ENCODE measurements at places on chromosomes 7 and 10.

DNA sequence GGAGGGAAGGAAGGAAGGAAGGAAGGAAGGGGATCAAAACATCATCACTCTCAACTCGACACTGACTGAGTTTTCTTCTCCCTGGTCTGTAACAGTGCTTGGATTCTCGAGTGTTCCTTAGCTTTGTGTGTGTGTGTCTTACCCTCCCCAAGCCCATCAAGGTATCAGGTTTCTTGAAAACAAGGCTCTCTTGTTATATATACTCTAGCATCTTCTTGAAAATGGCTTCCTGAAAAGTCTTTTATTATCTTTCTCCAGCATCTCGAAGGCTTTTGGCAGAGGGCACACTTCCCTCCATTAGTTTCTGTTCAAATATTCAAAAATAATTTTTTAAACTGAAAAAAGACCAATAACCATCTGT lies 13.4 kb downstream of the SERPINE1 start:
- no peak for DNase-seq

DNA sequence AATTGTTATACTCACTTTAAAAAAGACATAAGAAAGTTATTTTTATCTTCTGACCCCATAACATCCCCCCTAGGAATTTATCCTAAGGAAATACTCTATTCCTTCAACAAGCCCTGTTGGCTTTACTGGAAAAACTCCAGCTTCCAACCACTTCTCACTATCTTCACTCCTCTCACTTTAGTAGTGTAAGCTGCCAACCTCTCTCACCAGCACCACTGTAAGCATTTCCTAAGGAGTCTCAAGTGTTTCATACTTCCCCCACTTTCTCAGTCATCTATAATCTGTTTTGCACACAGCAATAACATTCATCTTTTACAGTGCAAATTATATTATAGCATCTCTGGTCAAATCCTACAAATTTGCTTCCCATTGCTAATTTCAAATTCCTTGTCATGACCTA lies 45.8 kb downstream of the GPR85 start:
- DNase-seq = no peak

DNA sequence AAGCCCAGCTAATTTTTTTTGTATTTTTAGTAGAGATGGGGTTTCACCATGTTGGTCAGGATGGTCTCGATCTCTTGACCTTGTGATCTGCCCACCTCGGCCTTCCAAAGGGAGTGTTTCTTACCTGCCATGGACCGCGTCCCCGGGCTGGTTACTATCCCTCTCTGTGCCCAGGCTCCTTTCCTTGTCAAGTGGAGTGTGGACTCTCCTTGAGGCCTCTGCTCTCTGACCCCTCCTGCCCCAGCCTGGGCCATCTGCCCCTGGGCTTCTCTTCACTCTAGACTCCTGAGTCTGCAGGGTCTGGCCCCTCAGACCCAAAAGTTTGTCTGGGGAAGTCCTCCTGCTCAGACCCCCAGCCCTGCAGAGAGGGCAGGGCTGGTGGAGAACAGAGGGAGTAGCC lies 20.7 kb downstream of the NEURL1 start:
- DNase-seq = no peak

GRCh38 chr7:780081-780480 lies 52.2 kb upstream of the SUN1 start:
- DNase-seq = no peak

DNA sequence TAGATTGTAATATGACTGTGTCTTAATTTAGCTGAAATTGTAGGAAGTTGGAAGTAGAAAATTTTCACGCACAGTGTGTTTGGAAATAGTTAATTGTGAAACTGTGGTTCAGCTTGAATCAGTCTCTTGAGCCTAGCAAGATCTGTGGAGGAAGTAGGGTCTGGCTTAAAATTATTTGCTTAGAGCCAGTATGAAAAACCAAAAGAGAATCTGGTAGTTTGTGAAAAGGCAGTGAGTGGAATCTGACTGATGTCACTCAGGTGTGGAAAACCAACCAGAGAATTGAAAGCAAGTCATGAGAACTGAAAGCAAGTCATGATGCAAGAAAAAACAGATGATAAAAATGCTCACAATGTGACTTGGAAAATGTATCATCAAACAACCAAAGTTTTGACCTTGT lies 11.5 kb downstream of the LIPJ start:
- no peak for DNase-seq

- DNase-seq = peak; percentile 22
Observed at GRCh38 chr10:112434988-112435619, 11.6 kb downstream of the ZDHHC6 start.

DNA sequence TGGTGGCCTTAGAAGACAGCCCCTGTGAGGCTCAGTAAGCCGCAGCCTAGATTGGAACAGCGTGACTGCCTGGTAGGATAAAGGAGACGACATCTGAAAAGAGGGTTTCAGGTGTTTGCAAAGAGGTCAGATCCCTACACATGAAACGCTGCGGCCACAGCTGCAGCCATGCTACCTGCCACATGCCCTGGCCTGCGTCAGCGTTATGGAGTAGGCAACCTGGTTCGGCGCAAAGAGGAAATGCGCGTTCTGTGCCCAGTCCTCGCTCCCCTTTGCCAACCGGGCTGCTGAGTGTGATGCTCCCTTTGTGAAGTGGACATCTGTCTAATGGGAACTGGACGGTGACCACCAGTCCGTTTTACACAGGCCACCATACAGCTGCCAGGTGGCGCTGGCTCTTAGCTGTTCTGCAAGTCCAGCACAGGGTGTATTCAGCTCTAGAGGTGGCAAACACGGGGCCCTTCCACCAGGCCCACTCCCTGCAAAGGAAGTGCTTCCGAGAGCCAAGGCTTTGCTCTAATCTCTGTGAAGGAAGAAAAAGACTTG lies 160.3 kb downstream of the CELF2 start:
- no peak for DNase-seq

- no peak for DNase-seq
Observed at GRCh38 chr10:21754410-21755011, 220.5 kb downstream of the MLLT10 start.

GRCh38 chr7:131106681-131107336 lies 220.9 kb upstream of the MKLN1 start:
- DNase-seq = no peak

DNA sequence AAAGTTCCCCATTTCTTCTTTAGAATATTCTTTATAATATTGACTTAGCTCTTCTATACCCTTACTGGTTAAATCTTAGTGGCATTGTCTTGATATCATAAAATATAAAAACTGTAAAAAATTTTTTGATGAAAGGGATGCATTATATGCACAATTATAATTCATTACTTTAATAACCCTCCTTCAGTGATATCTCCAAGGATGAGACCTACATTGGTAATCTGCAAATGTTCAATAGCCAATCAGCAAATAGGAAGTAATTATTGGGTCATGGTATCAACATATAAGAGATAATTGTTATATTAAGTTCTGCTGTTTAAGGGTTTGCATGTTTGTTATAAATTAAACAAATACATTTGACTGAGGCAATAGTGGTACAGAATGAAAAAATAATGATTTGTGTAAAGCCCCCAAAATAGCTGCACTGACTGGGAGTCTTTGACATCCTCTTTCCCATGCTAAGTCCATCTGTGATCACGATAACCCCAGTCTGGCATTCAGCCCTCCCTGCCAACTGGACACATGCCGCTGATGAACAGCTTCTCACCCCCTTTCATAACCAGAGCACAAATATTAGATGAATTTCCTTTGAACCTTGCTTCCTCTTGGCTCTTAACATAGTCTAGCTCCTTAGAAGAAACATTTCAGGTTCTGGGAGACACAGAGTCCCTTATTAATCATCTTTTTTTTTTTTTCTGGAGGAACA lies 169.5 kb downstream of the CPED1 start:
- DNase-seq = no peak

GRCh38 chr10:16819026-16819425 lies 1.8 kb upstream of the RSU1 start:
- DNase-seq = no peak

DNA sequence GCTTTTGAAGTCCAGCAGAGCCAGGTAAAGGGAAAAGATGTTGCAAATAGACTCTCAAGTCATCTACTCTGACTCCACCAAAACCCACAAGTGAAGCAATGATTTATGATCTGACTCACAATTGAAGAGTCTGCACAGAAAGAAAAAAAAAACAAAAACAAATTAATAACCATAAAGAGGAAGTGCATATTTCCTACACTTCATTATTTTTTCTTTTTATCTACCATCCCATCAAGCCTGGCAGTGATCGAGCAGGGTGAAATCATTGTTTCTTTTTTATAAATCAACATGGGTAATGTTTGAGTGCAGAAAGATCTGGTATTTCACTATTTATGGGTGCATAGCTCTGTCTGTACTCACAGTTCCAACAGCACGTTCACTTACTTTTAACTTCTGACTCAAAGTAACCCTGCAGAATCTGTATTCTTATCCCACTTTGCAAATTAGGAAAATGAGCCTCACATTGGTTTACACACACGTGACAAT lies 829.0 kb downstream of the TNS3 start:
- peak; percentile 95 for DNase-seq

GRCh38 chr10:92291921-92292845 lies 1.2 kb downstream of the MARCHF5 start:
- peak; percentile 44 for DNase-seq

- no peak for DNase-seq
Observed at GRCh38 chr7:5349005-5349380, 66.2 kb downstream of the SLC29A4 start.

DNA sequence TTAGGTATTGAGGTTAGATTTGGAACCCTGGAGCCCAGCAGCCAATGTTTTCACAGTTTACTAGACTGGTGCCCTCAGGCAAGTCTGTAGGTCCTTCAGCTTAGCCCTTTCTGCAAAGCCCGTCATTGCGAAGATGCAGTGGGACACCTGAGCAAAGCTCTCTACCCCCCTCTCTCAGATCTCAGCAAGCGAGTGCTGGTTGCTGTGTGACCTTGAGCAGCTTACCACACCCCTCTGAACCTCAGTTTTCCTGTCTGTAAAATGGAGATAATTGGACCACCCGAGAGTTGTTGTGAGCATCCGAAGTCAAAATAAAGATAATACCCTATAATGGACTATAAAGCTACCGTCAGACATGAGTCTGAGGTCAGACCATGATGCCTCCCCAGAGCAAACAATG lies 3.7 kb downstream of the NPC1L1 start:
- no peak for DNase-seq

GRCh38 chr10:22552888-22553378 lies 161.4 kb downstream of the PIP4K2A start:
- DNase-seq = no peak

- peak; percentile 18 for DNase-seq
Observed at GRCh38 chr7:20744954-20745446, 41.7 kb downstream of the SP8 start.

- DNase-seq = peak; percentile 81
Observed at GRCh38 chr7:6248581-6248980, 23.8 kb downstream of the CYTH3 start.

- no peak for DNase-seq
Observed at GRCh38 chr7:146235195-146235594, 118.6 kb downstream of the CNTNAP2 start.

DNA sequence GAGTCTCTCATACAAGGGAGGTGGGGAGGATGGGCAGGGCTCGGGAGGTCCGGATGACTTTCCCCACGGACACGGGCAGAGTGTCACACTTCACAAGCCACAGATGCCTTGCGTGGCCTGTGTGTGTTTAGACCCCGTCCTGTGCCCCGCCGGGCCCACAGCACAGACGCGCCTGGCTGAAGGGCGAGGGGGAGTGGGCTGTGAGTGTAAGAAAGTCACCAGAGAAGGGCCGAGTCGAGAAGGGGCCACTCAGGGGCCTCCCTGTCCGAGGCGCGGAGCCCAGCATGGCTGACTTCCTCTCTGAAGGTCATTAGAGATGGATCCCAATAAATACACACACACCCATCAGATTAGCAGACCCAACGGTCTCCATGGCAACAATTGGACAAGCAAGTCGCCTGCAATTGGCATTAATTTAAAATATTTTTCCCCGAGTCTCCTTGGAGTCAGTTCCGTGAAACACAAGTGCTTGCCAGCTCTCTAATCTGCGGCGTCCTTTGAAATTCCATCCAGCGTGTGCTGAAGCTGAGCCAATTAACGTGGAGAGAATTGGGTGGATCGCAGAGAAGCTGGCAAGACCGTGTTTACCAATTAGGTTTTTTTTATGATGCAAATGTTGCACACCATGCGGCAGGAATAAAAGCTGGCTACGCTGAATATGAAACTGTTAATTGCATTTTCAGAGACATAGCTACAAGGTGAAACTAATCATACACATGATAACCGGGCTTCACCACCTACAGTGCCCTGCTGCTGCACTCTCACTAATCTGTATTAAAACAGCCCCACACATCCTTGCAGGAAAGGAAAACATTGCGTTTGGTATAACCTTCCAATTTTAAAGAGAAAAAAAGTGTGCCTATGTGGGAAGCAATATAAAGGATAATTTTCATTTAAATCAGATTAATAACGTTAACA lies 571.2 kb downstream of the PTPRN2 start:
- DNase-seq = no peak

- DNase-seq = peak; percentile 67
Observed at GRCh38 chr7:37052705-37053104, 328.4 kb upstream of the AOAH start.

DNA sequence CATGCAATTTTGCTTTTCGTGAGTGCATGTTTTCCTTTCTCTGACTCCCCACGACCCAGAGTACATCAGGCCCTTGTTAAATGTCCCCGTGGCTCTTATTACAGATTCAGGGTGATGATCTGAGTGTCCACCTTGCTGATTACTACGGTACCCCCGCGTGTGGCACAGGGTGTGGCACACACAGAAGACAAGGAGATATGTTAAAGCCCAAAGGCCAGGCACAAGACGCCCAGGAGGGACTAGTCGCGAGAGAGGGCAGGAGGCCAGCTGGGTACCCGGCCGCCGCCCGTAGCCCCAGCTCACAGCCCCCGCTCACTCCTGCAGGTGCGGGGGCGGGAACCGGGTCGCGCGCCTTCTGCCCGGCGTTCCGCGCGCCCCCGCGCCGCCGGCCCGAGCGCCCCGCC lies 281 bp upstream of the EXOC6 start:
- DNase-seq = no peak

- DNase-seq = no peak
Observed at GRCh38 chr10:101575091-101575490, 13.0 kb downstream of the POLL start.

- no peak for DNase-seq
Observed at GRCh38 chr7:138460176-138460648, at the start of gene TRIM24. Gene TRIM24 (plus strand): TSS chr7:138460259. CDS start chr7:138460549, 290 bp downstream.

DNA sequence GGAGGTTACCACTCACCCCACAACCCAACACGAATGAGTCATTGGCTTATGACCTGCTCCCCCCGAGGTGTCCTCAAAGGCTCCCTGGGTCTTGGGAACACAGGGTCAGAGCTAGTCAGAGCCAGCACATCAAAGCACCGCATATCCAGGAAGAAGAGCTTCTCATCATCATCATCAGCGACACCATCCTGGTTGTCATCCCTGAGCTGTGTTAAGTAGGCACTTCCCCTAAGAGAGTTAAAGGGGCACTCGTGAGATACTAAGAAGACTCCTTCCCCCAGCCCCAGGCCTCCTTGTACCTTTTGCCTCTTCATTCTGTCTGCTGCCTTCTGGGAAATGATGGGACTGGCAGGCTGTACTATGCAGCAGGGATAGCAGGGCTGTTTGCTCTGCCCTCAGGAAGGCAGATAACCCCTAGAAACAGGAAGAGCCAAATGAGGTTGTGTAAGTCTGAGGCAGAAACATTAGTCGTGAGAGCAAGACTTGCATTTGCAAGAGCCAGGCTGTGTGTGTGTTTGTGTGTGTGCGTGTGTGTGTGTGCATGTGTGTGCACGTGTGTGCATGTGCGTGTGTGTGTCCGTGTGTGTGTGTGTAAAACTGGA lies 11.1 kb upstream of the CPA1 start:
- peak; percentile 95 for DNase-seq

GRCh38 chr7:11297764-11298163 lies 324.1 kb downstream of the PHF14 start:
- peak; percentile 41 for DNase-seq
